ENCODE measurements at places on chromosomes 11 and 22. TPM values are rescaled to one million over a fixed set of nuclear protein-coding genes. Genes with fewer than 3 reads are reported as not detected.

GRCh38 chr22:49232319-49233067, 595.2 kb downstream of the BRD1 start:
- no peaks in the 10 kb centered on the region for H3K36me3 ChIP-seq
- no peak for DNase-seq
- no peaks in the 10 kb centered on the region for H3K4me1 ChIP-seq
- no peak overlapping the region for H3K27ac ChIP-seq
- no peaks in the 10 kb centered on the region for H3K27me3 ChIP-seq

- H3K27me3 ChIP-seq, result no peaks in the 10 kb centered on the region
- no peak overlapping the region for H3K27ac ChIP-seq
- H3K4me3 ChIP-seq, result no peak overlapping the region
- no peak for DNase-seq
Observed at GRCh38 chr11:30365793-30366517, 43.1 kb downstream of the ARL14EP start.

- no peaks in the 10 kb centered on the region for H3K36me3 ChIP-seq
- no peaks in the 10 kb centered on the region for H3K4me1 ChIP-seq
- H3K27me3 ChIP-seq, result no peaks in the 10 kb centered on the region
Observed at GRCh38 chr11:17782145-17782544, 47.6 kb downstream of the KCNC1 start.

DNA sequence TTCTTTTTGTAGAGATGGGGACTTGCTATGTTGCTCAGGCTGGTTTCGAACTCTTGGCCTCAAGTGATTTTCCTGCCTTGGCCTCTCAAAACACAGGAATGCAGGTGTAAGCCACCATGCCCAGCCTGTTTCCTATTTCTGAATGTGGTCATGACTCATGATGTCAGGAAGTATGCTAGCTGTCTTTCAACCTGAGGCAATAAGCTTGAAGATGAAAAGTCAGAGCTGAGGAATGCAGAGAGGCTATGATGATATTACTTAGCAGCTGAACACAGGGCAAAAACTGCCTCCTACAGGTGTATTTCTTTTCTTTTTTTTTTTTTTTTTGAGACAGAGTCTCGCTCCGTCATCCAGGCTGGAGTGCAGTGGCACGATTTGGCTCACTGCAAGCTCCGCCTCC, 9.0 kb upstream of the NUCB2 start:
- no peak overlapping the region for H3K27ac ChIP-seq
- no peaks in the 10 kb centered on the region for H3K27me3 ChIP-seq
- H3K4me3 ChIP-seq, result no peak overlapping the region
- no peaks in the 10 kb centered on the region for H3K36me3 ChIP-seq
- no peak for DNase-seq
- no peaks in the 10 kb centered on the region for H3K4me1 ChIP-seq

GRCh38 chr11:94787801-94788200, 19.6 kb downstream of the AMOTL1 start:
- DNase-seq, result no peak
- peak overlapping the region; percentile 66 for H3K27ac ChIP-seq
- no peaks in the 10 kb centered on the region for H3K27me3 ChIP-seq
- no peaks in the 10 kb centered on the region for H3K36me3 ChIP-seq
- H3K4me3 ChIP-seq, result no peak overlapping the region

- no peak for DNase-seq
- no peaks in the 10 kb centered on the region for H3K4me1 ChIP-seq
- no peak overlapping the region for H3K4me3 ChIP-seq
- H3K36me3 ChIP-seq, result no peaks in the 10 kb centered on the region
- H3K27ac ChIP-seq, result no peak overlapping the region
- no peaks in the 10 kb centered on the region for H3K27me3 ChIP-seq
Observed at GRCh38 chr22:45836418-45837169, 140.4 kb downstream of the WNT7B start.

DNA sequence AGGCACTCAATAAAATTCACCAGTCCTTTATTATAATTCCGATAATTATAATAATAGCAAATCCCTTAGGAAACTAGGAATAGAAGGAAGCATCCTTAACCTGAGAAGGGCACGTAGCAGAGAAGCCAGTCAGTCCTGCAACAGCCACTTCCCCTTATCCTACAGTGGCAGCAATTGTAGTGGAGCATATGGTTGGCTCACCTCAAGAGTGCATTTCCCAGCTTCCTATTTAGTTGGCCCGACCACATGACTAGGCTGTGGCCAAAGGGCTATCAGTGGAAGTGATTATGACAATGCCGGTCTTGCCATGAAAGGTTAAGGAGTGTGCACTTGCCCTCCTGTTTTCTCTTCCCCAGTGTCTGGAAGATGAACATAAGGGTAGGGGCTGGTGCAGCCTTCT, 27.0 kb downstream of the TESMIN start:
- H3K27me3 ChIP-seq, result no peaks in the 10 kb centered on the region
- no peaks in the 10 kb centered on the region for H3K4me1 ChIP-seq
- DNase-seq, result no peak

DNA sequence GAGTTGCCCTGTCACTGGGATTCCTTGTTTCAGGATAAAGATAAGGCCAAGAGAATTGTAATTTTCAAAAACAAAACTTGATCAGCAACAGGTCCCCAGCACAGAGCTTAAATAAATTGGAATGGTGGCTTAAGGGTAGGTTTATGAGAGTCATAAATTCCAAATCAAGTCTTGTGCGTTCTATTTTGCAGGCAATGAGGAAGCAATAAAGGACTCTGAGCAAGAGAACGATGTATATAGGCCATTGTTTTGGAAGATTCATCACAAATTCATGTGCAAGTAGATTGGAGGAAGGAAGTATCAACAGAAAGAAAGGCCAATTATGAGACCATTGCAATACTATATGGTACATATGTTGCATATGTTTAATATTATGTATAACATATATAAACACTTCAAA, 65.7 kb upstream of the PGR start:
- H3K27ac ChIP-seq, result no peak overlapping the region
- H3K27me3 ChIP-seq, result no peaks in the 10 kb centered on the region
- H3K36me3 ChIP-seq, result no peaks in the 10 kb centered on the region
- H3K4me1 ChIP-seq, result no peaks in the 10 kb centered on the region
- no peak for DNase-seq

ZFP91 gene
- 42.9 TPM for total RNA-seq

MMP13 gene
- total RNA-seq, result not detected

DNA sequence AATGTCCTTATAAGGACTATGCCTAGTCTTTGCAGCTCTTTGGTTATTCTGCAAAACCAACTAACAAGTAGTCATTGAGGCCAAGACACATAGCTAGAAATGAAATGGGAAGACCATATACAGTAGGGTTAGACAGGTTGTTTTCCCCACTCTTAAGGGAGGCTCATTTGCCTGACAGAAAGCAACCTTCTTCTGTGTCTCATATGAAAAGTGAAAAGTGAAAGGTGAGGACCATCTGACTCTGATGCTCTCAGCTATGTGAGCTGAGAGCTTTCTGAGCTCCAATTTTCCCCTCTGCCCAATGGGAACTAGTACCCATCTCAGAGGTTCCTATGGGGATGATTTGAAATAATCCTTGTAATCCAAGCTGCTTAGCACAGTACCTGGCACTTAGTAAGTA, 142.0 kb upstream of the BDNF start:
- no peaks in the 10 kb centered on the region for H3K36me3 ChIP-seq
- H3K27ac ChIP-seq, result no peak overlapping the region
- no peak for DNase-seq
- H3K27me3 ChIP-seq, result no peaks in the 10 kb centered on the region

- H3K4me1 ChIP-seq, result no peaks in the 10 kb centered on the region
- no peak overlapping the region for H3K4me3 ChIP-seq
- no peak for DNase-seq
- H3K27ac ChIP-seq, result no peak overlapping the region
Observed at GRCh38 chr22:25380122-25380747, 160.8 kb downstream of the CRYBB2 start.

SREBF2 gene
- total RNA-seq, result 174 TPM

OR52L1 gene
- total RNA-seq, result not detected

Data from Peyer's patch (tissue), 4 donors.